ENCODE measurements at places on chromosomes 6 and 20. TPM values are rescaled to one million over a fixed set of nuclear protein-coding genes. Genes with fewer than 3 reads are reported as not detected.

The CFAP206 gene
- not detected for total RNA-seq

DNA sequence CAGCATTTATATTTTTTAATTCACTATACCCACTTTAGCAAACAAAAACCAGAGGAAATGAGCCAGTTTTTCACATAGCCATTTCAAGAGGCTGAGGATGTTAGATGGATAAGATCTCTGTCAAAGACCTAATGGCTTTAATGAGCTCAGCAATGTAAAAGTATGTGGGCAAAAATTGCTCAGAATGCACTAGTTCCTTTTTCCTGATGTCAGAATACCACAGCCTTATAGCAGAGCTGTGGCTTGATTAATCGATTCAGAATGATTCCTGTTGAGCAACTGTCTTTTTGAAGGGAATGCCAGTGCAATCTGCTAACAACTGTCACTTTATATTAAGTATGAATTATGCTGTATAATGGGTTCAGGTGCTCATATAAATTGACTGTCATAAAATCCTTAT is 100.6 kb upstream of the HIVEP1 start:
- DNase-seq = no peak

DNA sequence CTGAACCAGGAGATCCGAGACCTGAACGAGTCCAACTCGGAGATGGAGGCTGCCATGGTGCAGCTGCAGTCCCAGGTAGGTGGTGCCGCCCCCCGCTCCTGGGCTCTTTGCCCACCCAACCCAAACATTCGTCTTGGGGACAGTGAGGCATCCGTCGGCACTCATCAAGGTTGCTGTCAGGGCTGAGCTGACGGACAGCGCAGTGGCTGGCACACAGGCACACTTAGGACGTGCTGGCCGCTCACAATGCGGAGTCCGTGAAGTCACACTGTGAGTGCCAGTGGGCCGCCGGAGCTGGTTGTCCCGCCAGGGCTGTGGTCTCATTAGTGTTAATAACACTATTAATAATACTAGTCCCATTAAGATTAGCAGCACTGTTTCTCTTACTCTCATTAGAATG is 18.2 kb upstream of the PCMTD2 start:
- DNase-seq = no peak

DNA sequence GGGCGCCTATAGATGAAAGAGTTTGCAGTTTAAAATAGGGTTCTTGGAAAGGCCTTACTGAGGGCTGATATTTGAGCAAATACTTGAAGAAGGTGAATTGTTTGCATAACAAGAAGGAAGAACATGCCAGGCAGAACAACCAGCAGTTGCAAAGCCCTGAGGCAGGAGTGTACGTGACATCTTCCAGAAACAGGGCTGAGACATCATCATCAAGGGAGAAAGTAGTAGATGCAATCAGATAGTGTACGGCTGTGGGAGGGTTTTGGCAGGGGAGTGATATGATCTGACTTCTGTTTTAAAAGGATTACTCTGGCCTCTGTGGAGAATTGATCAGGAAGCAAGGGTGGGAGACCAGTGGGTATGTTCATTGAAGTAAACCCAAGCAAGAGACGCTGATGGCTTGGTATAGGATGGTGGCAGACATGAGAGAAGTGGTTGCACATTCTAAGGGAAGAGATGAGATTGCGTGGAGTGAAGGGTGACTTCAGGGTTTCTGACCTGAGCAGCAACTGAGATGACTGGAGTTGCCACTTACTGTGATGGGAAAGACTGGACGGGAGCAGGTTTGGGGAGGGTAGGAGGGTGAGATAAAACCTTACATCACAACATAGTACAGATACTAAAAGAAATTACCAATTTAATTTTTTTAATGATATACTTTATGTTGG is 28.8 kb downstream of the RIOK1 start:
- no peak for DNase-seq

DNA sequence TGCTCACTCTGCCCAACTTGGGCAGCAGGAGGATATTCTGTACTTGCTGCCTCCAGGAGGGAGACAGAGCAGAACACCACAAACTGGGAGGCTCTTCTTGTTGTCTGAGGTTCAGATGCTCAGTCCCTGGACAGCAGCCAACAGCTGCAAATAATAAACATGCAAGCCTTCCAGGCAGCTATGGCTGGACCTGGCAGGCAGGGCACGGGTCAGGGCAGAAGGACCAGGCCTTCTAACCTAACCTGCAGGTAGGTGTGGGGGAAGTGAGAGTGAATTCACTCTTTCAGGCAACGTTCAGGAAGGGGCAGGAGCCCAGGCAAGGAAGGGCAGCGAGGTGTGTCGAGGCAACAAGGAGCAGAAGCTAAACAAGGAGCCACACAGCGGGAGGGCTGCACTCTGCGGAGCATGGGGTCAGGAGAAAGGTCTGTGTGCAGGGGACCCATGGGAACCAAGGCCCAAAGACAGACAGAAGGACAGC is 31.5 kb downstream of the NINL start:
- DNase-seq = no peak

DNA sequence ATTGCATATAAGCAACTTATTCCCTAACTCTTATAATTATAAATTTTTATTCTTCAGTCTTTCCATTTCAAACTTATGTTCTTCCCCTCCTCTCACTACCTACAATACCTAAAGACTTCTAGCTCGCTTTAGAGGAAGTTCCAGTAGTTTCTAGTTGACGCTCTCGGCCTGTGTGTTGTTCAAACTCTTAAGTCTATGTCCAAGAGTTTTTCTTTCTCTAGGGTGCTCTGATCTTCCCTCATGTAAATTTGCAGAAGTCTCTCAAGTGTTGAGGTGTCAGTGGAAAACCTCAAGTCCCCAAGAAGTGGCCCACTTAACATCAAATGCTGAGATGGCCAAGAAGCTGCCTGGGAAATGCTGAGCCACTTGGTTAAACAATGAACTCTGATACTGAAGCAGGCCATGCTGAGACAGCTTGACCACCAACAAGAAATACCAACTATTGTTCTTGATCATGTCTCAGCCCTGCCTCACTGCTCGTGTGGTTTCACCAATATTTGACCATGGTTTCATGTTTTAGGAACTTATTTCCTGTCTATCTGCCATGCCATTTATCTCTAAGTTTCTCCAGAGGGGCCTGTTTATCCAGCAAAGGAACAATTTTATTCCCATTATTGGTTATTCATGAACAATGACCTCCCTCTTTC is 100.9 kb upstream of the TCF21 start:
- no peak for DNase-seq

The EHMT2 gene
- total RNA-seq = 49.2 TPM

GRCh38 chr6:157763129-157763903 is 59.7 kb upstream of the SNX9 start:
- no peak for DNase-seq

DNA sequence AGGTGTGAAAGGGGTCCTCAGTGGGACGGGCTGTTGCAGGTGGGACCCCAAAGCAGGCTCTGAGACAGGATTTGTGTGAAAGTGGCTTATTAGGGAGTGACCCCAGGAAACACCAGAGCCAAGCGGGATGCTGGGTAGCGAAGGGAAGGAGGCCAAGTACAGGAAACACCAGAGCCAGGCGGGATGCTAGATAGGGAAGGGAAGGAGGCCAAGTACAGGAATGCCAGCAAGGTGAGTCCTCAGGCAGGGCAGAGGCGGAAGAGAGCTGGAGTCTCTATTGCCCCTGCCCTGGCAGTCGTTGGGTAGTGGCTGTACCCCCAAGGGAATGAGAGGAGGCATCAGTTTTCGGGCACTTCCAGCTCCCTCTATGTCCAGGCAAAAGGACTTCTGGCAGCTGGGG is 30.5 kb upstream of the TGM2 start:
- DNase-seq = no peak

Data from activated T-cell treated with anti-CD3 and anti-CD28 coated beads, Interleukin-2, amount 50 U/mL, for 72 hours (primary cell).